ENCODE measurements at places on chromosomes 3 and 15. TPM values are rescaled to one million over a fixed set of nuclear protein-coding genes. Genes with fewer than 3 reads are reported as not detected.

DNA sequence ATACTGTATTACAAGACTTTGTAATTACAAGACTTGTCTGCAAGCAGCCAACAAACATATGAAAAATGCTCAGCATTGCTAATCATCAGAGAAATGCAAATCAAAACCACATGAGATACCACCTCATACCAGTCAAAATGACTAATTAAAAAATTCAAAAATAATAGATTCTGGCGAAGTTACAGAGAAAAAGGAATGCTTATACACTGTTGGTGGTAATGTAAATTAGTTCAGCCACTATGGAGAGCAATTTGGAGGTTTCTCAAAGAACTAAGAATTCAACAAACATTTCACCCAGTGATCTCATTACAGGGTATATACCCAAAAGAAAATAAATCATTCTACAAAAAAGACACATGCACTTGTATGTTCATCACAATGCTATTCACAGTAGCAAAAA lies 617.5 kb upstream of the CCDC54 start:
- DNase-seq: peak; percentile 95

- peak; percentile 87 for DNase-seq
These were observed 31.4 kb downstream of the GTF2E1 start for GRCh38 chr3:120773932-120774331.

GRCh38 chr3:138137861-138138260 lies 5.7 kb upstream of the A4GNT start:
- no peak for DNase-seq

GRCh38 chr15:35142578-35142977 lies 57.5 kb upstream of the NANOGP8 start:
- peak; percentile 26 for DNase-seq

DNA sequence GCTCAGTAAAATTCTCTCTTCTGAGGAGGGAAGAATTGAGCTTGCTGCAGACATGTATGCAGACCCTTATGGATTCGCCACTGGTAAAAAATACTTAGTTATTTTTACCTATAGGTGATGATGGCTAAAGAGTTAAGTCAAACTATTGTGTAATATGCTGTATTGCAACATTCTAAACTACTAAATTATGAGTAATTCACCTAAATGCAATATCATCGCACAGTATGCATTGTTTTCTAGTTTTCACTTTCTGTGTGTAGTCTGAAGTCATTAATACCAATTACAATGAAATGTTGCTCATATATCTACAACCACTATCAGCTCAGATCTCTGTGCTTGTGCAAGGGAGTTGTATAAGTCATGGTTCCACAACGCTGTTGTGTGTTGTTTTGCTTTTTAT lies 48.7 kb upstream of the ROBO2 start:
- DNase-seq: peak; percentile 26

Gene EPHB1
- 0.50 TPM for total RNA-seq

Gene ACTC1
- 0.33 TPM for total RNA-seq

DNA sequence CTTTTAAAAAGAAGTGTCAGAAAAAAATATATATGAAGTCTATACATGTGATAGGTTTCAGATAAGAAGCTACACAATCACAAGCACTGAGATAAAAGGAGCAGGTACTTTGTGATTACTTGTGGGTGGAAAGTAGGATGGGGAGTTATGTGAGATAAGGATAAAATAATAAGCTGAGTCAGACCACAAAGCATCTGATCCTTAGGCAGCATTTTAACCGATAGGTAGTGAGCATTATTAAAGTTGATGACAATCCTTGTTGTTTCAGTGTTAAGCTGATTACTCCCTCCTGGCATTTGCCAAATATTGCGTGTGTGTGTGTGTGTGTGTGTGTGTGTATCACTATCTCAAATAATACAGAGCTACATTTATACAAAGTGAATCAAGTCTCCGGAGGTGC lies 483.1 kb downstream of the NAALADL2 start:
- no peak for DNase-seq

DNA sequence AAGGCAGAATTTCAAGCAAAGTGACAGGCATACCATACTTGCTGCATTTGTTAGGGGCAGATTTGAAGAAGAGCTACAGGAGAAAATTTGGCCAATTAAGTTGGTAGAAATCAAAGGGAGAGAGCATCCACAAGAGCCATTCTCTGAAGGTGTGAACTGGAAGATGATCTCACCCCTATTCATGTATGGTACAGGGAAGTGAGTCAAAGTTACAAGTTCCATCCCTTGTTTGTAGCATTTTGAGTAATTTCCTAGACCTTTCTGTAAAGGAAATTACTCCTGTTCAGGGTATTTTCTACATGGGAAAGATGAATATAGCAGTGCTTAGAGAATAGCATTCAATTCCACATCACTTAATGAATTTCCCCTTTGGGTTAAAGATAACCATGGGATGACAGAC lies 28.4 kb downstream of the TTC14 start:
- DNase-seq: no peak

DNA sequence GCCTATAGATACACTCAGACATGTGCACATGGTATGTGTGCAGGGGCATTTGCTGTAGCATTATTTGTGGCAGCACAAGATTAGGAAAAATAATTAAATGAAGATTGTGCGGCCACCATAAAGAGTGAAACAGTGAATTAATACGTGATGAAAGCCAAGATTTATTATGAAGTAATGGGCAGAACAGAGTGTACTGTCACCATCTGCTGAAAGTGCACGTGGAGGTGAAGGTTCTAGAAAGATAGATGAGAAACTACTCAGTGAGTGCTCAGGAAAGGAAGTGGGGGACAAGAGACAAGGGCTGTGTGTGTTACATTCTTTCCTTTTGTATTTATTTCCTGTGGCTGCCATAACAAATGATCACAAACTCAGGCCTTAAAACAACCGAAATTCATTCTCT lies 246.1 kb upstream of the ATP10A start:
- no peak for DNase-seq

GRCh38 chr3:22555753-22556435 lies 647.2 kb upstream of the UBE2E2 start:
- no peak for DNase-seq

DNA sequence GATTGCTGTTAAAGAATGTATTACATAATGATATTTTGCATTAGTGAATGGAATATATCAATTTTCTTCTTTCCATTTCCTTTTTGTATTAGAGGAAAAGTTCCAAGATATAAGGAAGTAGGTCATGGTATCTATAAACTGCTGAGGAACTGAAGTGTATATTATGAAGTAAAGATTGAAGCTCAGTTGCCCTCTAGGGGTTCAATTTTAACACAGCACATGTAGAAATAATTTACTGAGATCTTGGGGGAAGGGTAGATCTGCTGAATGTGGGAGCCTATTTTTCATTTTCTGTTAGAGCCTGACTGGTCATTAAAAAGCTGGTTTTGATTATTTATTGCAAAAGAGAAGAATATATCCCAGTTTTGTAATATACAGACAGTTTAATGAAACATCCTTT lies 45.2 kb downstream of the CMC1 start:
- peak; percentile 30 for DNase-seq

Gene TNFSF10
- total RNA-seq: 4.3 TPM

Gene DPPA2
- total RNA-seq: not detected

- peak; percentile 24 for DNase-seq
These were observed 40.1 kb upstream of the EPHB1 start for GRCh38 chr3:134754768-134755559.

GRCh38 chr3:19284974-19285373 lies 136.7 kb downstream of the KCNH8 start:
- no peak for DNase-seq

- no peak for DNase-seq
These were observed 28.0 kb upstream of the RAB11A start for GRCh38 chr15:65841121-65841930.

DNA sequence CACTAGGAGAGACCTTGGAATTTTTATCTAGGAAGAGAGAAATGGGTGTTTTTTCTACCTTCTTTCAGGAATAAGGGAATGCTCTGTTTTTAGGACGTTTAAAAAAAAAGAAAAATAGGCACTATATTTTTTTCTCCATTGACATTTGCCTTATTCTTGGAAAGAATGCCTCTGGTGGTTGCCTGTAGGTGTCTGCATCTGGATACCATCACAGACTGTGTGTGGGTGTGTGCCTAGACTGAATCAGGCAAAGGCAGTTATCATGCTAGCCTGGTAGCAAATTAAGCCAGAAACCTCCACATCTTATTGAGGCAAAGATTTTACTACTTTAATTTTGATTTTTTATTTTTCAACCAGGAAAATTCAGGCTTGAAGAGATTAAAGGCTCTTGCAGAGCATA lies 513.6 kb upstream of the KCNMB2 start:
- DNase-seq: peak; percentile 38

Gene PLXND1
- total RNA-seq: 109 TPM

Gene CDC25A
- 1.0 TPM for total RNA-seq

DNA sequence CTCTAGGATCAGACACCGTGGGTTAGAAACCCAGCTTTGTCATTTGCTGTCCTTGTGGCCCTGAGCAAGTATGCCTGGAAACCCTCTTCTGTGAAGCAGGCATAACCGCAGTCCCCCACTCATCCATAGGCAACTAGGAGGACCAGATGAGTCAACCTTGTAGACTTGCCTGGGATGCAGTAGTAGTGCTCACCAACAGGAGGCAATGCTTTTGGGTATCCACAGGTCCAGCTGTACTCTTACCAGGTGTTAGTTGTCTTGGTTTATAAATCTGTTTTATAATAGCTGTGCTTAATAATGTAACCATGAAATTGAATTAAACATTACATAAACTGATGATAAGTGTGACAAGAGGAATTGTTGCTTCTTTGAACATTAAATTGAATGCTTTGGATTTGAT lies 389.3 kb downstream of the IL20RB start:
- DNase-seq: no peak

GRCh38 chr3:31934018-31934417 lies 47.0 kb downstream of the OSBPL10 start:
- DNase-seq: peak; percentile 36

Gene ARGFX
- total RNA-seq: not detected

Gene ANAPC13
- total RNA-seq: 93.3 TPM

DNA sequence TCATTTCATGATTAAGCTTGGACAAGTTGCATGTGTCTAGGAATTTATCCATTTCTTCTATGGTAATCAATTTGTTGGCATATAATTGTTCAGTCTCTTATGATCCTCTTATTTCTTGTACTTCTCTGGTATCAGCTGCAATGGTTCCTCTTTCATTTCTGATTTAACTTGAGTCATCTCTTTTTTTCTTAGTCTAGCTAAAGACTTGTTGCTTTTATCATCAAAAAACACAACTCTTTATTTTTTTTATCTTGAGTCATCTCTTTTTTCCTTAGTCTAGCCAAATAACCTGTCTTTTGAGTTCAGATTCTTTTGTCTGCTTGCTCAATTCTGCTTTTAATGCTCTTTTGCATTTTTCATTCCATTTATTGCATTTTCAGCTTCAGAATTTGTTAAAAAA lies 37.3 kb downstream of the UBE3A start:
- no peak for DNase-seq

DNA sequence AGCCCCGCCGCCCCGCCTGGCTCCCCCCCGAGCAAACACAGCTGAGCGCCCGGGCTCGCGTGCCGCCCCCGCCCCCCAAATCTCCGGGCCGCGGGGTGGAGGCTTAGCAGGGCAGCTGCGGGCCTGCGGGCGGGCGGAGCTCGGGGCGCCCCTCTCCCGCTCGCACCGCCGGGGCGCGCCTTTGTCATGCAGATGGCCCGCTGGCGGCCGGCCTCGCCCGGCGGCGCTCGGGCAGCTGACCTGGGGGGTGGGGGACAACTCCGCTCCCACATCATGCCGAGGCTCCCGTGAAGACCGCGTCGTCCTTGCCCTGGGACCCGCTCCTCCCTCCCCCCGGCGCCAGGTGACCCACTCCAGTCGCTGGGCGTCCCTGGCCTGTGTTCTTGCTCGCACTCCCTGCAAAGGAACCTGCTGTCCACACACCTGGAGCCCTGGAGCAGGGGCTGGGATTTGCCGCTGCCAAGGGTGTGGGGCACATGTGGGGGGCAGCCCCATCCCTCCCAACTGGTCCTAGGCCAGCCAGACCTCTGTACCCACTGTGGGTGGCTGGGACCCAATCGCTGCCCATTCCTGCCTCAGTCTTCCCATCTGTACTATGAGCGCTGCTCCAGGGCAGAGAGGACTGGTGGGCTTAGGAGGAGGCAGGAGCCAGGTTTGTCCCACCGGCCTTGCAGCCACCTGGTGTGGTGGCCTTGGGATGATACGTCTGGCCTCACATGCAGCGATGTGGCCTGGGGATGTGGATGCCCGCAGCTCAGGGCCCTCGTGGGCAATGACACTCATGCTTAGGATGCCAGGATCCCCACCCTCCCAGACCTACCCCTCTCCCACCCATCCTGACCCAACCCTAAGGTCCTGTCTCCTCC lies 33.5 kb downstream of the DNAJB8 start:
- no peak for DNase-seq

Gene ACP3
- 3.5 TPM for total RNA-seq

Gene SNTN
- not detected for total RNA-seq

Gene GOLGA8R
- total RNA-seq: 1.3 TPM

- DNase-seq: no peak
These were observed 177.7 kb upstream of the NR2E3 start for GRCh38 chr15:71632576-71633195.

DNA sequence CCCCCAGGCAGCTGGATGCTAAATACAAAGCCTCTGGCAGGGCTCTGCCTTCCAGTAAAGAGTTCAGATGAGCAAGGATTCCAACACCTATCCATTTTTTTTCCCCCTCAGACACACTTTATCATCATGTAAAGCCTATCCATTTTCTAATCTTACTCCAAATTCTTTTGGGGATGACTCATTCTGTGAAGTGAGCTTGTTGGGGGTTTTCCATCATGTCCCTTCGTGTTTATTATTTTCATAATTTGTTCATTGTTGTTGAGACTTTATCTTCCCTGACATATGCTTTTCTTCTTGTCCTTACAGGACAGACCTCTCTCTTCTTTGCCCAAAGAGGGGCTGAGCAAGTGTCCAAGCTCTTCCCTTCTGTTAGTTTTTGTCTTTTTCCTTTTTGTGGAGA lies 34.7 kb upstream of the SH3BP5 start:
- peak; percentile 12 for DNase-seq

Gene PPM1L
- 2.1 TPM for total RNA-seq

GRCh38 chr15:46344115-46344724 lies 709.4 kb downstream of the SQOR start:
- no peak for DNase-seq

DNA sequence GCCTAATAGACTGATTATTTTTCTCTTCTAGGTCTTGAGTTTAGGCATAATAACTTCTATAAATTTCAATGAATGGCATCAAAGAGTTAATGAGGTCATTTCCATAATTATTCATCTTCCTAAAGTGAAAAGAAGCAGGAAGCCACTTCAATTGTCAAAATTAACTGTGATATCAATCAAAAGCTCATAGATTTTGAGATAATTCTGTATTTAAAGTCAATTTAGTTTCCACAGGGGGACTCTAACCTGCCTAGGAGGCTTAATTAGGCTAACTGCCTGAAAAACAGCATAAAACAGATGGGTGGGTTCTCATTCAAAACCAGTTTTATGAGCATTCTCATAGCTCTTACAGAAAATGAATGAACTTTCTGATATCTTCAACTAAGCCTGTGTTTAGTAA lies 177.8 kb downstream of the OTOL1 start:
- DNase-seq: no peak

Gene OXTR
- total RNA-seq: 3.6 TPM

Gene SMCO1
- total RNA-seq: not detected

Data from fibroblast of lung (primary cell).